Left lobe of liver (tissue), 2 donors: ENCODE measurements at places on chromosomes 1 and 21. TPM values are rescaled to one million over a fixed set of nuclear protein-coding genes. Genes with fewer than 3 reads are reported as not detected.
A peak's percentile ranks its signal among the peaks of the same experiment; 100 is the strongest.

DNA sequence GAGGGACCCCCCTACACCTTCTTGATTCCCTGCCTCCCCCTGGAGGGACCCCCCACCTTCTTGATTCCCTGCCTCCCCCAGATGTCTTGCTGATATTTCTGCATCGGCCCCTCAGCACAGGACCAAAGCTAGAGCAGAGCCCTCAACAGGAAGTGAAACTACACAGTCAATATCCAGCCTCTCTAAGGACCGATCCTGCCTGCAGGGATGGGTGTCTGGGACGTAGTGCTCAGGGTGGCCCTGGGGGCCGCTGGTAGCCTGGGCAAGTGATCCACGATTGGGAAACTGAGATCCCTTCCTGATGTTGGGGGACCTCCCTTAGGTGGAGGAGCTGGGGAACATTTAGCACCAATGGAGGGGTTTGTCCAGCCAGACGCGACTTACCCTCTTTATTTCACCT lies 3.9 kb upstream of the LEFTY2 start:
- no peak for DNase-seq

GRCh38 chr1:45621895-45622523 lies 1.8 kb downstream of the CCDC17 start:
- DNase-seq = peak; percentile 58

DNA sequence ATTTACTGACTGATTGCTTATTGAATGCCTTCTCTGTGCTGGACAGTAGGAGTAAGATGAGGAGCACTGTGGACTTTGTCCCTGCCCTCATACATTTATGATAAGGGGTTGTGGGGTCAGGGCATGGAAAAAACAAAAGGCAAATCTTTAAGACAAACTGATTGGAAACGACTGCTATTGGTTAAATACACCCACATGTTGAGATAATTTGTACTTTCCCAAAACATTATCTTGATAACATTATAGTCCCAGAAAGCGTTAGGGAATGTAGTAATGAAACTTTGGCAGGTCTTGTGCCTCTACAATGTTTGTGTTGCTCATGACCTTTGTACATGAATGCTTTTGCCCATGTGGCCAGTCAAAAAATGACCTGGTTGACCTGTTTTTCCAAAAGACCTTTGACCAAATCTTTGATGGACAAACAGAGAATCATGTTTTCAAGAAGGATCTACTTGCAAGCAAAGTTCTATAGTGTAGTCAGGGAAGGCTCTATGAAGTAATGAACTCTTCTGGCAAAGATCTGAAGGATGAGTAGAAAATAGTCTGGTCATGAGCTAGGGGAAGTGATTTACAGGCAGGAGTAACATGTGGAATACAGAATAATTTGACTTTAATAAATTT lies 50.9 kb downstream of the LEPR start:
- peak; percentile 73 for DNase-seq

GRCh38 chr1:110203021-110203661 lies 7.0 kb upstream of the KCNC4 start:
- DNase-seq = no peak

GRCh38 chr21:33642896-33643657 lies 776 bp downstream of the ITSN1 start:
- peak; percentile 58 for DNase-seq

- DNase-seq = no peak
Measured at GRCh38 chr21:33051925-33052324, 18.0 kb upstream of the OLIG1 start.

DNA sequence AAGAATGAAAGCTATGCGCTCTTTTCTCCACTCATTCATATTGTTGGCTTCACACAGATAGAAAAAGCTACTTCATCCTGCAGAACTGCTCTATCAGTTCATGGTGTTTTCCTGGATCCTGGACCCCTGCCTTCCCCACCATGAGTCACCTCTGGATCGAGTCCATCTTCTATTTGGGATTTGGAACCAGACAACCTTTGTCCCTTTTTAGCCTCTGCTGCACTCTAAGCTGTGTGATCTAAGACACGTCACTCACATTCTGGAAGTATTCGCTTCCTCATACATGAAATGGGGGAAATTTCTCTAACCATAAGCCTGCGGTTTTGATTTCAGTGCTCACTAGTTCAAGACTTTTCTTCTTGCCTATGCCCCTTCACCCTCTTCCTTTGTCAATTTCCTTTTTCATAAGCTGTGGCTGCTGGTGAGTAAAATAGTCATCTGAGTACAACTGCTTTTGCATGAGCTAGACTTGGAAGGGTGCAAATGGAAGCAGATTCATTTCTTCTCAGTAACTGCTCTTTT lies 14.1 kb upstream of the DEGS1 start:
- DNase-seq = no peak

DNA sequence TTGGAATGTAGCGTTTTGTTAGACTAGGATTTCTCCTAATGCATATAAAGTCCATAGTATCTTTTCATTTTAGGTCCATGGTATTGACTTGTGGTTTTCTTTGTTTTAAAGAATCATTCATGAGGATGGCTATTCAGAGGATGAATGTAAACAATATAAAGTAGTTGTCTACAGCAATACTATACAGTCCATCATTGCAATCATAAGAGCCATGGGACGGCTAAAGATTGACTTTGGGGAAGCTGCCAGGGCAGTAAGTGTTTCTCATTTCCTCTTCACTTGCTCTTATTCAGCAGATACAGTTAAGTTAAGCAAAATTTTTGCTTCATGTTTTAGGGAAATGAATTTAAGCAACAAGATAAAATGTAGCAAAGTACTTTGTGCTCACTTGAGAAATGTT lies 25.4 kb downstream of the GNAI3 start:
- DNase-seq = no peak

- DNase-seq = no peak
Measured at GRCh38 chr21:33661146-33661545, 18.8 kb downstream of the ITSN1 start.

DNA sequence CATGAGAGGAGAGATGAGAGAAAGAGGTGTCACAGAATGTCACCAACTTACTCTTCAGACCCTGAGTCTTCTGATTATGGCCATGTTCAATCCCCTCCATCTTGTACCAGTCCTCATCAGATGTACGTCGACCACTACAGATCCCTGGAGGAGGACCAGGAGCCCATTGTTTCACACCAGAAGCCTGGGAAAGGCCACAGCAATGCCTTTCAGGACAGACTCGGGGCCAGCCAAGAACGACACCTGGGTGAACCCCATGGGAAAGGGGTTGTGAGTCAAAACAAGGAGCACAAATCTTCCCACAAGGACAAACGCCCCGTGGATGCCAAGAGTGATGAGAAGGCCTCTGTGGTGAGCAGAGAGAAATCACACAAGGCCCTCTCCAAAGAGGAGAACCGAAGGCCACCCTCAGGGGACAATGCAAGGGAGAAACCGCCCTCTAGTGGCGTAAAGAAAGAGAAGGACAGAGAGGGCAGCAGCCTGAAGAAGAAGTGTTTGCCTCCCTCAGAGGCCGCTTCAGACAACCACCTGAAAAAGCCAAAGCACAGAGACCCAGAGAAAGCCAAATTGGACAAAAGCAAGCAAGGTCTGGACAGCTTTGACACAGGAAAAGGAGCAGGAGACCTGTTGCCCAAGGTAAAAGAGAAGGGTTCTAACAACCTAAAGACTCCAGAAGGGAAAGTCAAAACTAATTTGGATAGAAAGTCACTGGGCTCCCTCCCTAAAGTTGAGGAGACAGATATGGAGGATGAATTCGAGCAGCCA lies 8.0 kb downstream of the ELOA start:
- no peak for DNase-seq

DNA sequence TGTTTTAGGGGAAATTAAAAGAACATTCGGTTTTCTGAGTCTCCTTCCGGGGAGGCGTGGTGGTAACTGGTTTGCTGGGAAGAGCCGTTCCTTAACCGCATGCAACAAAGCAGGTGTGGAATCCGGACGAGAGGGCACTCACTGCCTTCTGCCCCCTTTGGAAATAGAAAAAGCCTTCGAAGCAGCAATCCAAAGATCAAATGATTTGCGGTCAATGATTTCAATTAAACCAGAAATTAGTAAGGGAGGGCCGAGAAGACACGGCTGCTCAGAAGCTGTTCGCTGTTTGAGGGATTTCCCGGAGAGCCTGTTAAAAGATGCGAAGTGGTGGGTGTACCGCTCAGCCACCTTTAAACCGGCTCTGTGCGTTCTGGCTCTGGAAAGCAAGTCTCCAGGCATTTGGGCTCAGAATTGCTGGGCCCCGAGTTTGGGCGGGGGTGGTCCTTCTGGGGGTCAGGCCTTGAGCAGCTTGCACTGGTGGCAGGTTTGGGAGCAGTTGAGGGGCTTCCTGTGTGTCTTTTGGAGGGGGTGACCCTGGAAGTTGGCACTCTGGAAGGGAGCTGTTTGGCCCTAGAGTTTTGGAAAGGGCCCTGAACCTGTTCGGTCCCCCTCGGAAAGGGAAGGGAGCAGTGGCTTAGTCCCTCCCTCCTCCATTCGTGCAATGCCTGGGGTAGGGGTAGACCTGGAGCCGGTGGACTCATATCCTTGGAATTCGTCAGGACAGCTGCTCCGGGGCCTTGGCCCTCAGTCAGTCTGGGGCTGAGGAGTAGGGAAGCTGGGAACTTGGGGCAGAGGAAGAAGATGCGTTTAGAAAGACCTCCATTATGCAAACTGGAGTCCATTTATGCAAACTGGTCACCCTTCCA lies 3.1 kb downstream of the SIM2 start:
- no peak for DNase-seq

DNA sequence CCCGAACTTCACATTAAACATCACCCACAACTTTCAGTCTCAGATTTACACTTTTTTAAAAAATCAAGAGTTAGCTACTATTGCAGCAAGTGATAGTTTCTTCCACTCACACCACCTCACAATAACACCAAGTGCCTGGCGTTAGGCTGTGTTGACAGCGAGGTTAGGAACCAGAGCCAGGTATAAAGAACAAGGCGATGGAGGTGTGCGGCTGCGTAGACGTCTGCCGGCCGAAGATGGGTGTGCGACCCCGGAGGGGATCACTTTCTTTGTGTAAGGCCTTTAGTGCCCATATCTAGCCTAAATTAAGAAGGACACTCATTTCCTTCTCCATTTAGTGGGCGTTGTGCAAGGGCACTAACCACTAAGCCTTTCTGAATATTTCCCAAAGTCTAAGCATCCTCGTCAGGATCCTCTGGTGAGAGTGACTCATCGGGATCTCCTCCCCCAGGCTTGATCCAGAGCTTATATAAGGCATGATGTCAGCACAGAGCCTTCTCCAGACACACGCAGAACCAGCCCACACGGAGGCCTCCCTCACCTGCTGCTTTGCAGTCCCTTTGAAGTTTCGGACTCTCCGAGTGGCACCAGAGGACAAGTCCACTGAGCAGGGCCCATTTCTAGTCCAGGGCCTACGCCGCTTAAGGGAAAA lies 11.8 kb downstream of the NHLH2 start:
- no peak for DNase-seq

DNA sequence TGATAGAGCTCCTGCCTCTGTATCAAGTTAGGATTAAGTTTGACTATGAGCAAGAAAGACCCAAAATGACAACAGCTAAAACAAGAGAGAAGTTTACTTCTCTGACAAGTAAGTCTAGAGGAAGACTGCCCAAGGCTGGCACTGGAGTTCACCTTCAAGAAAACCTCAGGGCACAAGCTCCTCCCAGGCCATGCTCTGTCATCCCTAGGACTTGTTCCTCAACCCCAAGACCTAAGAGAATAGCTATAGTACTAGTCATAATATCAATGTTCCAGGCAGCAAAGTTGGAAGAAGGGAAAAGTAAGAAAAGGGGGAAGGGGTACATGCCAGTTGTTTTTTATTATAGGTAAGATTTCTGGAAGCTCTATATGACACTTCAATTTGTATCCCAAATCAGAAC lies 26.4 kb upstream of the DARS2 start:
- no peak for DNase-seq

GRCh38 chr1:111747282-111747734 lies 8.1 kb upstream of the INKA2 start:
- DNase-seq = peak; percentile 64

DNA sequence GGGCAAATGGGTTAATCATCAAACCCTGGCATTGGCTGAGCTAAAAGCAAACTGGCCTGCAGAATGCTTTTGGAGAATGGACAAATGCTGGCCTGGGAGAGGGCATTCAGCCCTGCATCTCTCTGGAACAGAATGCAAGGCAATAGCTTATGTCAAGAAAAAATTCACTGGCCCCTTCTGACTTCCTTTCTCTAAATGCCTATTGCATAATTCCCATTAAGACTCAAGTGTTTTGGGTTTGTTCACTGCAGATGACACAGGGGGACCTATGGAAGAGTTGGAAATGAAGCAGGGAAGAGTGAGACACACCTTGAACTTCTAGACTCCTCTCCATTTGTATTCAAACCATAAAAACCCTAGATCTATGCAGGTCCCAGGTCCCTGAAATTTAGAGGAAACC lies 15.9 kb downstream of the PEA15 start:
- DNase-seq = no peak

DNA sequence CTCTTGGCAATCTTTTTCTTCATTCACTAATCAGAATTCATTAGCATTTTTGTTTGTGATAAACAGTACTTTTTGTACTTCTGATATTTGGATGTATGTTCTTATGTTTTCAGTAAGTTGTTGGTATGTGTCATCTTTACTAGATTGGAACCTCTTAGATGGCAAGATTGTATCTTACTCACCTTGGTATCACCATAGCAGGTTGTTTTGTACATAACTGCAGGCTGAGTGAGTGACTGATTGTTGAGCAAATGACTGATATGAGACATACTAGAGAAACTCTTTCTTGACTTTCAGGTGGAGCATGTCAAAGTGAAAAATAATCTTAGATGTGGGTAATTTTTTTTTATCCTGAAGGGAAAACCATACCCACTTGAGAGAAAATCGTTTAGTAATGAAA lies 173.7 kb downstream of the CLEC20A start:
- no peak for DNase-seq

GRCh38 chr1:8812081-8812480 lies 5.4 kb downstream of the RERE start:
- no peak for DNase-seq

The NR1I3 gene
- total RNA-seq = 158 TPM

The UTS2 gene
- not detected for total RNA-seq

The TNFRSF18 gene
- not detected for total RNA-seq

The NFIA gene
- total RNA-seq = 69.9 TPM

The AGT gene
- total RNA-seq = 2,376 TPM

The CD55 gene
- 9.8 TPM for total RNA-seq

The MRAP gene
- total RNA-seq = 3.4 TPM

The PALMD gene
- 17.1 TPM for total RNA-seq
